GM23338 (cell line): ENCODE measurements at places on chromosomes 1 and 21. TPM values are rescaled to one million over a fixed set of nuclear protein-coding genes. Genes with fewer than 3 reads are reported as not detected.

PTPN14 gene
- 18.0 and 18.7 TPM in 2 replicates for polyA plus RNA-seq

LCE1A gene
- polyA plus RNA-seq, result not detected in 2 replicates

KCNN3 gene
- 3.0 and 3.1 TPM in 2 replicates for polyA plus RNA-seq

TNFRSF9 gene
- not detected in 2 replicates for polyA plus RNA-seq

ALPL gene
- 116 and 120 TPM in 2 replicates for polyA plus RNA-seq

IFI44L gene
- polyA plus RNA-seq, result 0.23 TPM in 1 of 2 replicates, not detected in the other

KRTAP11-1 gene
- polyA plus RNA-seq, result not detected in 2 replicates

MTR gene
- polyA plus RNA-seq, result 6.3 and 6.4 TPM in 2 replicates

ERG gene
- 0.44 and 0.47 TPM in 2 replicates for polyA plus RNA-seq

PPIE gene
- polyA plus RNA-seq, result 50.3 and 51.9 TPM in 2 replicates

OPRD1 gene
- polyA plus RNA-seq, result 0.55 and 1.3 TPM in 2 replicates

CNIH3 gene
- 3.0 and 3.6 TPM in 2 replicates for polyA plus RNA-seq

KCNJ9 gene
- 0.26 and 0.34 TPM in 2 replicates for polyA plus RNA-seq

NLRP3 gene
- 0.14 TPM in 1 of 2 replicates, not detected in the other for polyA plus RNA-seq

UBR4 gene
- polyA plus RNA-seq, result 111 TPM in 2 replicates

CAPN8 gene
- polyA plus RNA-seq, result not detected in 2 replicates

LRRC71 gene
- polyA plus RNA-seq, result 0.24 and 0.31 TPM in 2 replicates

C1orf185 gene
- not detected in 2 replicates for polyA plus RNA-seq

SPRR1B gene
- polyA plus RNA-seq, result not detected in 2 replicates

PLA2G2D gene
- polyA plus RNA-seq, result not detected in 2 replicates

B3GALT2 gene
- 0.82 and 1.2 TPM in 2 replicates for polyA plus RNA-seq

IL20 gene
- not detected in 2 replicates for polyA plus RNA-seq

NCAM2 gene
- polyA plus RNA-seq, result 0.36 TPM in 1 of 2 replicates, not detected in the other
